Breast epithelium (tissue), 4 donors: ENCODE measurements at places on chromosomes 3 and 15. TPM values are rescaled to one million over a fixed set of nuclear protein-coding genes. Genes with fewer than 3 reads are reported as not detected.
A peak's percentile ranks its signal among the peaks of the same experiment; 100 is the strongest.

Gene SPTSSB
- total RNA-seq = 1.5 TPM

GRCh38 chr15:94965593-94965992 is 734.2 kb downstream of the MCTP2 start:
- DNase-seq = no peak

DNA sequence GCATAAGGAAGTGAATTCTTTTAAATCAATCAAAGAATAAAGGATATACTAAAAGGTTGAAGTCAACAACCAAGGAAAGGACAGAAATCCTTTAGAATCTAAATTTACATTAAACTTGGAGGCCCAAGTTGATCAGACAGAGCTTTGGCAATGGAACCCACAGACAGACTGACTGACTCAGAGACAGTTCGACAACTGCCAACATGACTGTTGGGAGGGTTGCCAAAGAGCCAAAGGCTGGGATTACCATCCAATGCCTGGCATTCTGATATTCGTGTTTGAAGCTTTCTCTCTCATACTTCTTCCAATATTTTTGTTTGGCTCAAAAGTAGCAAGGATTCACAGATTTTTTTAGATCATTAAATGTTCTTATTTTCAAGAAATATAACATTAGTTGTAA is 406.1 kb downstream of the PLCL2 start:
- DNase-seq = no peak

DNA sequence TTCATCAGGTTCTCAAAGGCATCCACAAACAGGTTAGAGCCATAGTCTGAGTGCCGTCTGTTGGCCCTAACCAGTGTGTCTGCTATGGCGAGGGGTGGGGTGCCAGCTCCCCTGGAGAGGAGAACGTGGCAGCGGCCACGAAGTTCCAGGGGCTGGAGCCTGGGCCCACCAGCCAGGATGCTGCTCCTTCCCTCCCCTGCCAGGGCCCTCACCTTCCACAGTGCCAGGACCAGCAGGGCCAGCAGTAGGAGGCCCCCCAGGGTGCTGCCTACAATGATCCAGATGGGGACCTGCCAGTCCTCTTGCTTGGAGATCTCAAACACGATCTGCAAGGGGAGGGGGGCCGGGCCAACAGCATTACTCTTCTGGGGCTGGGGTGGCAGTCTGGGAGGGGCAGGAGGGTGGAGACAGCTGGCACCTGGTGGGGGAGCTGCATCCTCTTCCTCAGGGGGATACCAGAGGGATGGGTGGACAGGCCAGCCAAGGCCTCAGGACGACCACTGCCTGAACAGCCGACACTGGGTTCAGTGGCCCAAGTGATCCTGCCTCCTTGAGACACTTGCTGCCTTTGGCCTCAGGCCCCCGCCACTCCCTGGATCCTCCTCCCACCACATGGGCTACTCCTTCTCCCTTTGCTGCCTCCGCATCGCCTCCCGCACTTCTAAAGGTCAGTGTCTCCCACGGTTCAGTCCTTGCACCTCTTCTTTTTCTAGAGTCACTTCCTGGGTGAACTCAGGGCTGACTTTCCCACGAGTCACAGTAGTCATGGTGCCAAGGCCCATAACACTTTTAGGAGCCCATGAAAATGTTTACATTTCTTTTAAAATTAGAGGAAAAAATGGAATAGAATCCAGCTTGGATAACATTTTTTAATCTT is 26.3 kb downstream of the FEM1B start:
- no peak for DNase-seq

- no peak for DNase-seq
Observed at GRCh38 chr3:38588371-38588971, 61.0 kb downstream of the SCN5A start.

DNA sequence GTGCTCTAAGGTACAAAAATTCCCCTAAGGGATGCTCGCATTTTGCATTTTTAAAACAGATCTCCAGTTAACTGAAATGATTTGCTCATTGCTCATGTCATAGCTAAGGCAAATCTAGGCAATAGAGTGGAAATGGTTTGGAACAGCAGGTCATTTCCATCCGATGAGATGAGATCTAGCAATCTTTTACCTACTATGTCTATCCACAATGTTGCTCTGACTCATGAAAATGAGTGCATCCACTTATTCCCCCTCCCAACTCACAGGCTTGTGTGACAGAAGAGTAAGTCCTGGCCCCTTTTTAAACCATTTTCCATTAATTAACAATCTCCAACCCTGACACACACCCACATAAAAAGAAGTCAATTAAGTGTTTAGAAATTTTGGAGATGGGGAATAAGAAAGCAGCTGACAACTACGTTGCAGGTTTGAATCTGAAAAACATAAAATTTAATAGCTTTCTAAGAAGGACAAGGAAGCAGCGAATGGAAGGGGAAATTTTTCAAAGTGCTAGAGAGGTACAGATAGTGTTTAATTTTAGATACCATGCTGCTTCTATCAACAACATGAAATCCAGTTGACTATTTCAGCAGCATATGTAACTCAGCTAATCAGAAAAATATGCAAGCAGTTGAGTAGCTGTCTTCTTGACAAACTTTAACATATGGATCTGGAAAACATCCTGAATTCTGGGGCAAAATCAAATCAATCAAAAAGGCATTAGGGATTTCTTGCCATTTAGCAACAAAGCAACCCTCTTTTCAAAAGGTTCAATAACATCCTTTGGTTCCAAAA is 112.0 kb downstream of the TMCO5A start:
- DNase-seq = no peak

Gene PIERCE2
- total RNA-seq = 1.6 TPM

DNA sequence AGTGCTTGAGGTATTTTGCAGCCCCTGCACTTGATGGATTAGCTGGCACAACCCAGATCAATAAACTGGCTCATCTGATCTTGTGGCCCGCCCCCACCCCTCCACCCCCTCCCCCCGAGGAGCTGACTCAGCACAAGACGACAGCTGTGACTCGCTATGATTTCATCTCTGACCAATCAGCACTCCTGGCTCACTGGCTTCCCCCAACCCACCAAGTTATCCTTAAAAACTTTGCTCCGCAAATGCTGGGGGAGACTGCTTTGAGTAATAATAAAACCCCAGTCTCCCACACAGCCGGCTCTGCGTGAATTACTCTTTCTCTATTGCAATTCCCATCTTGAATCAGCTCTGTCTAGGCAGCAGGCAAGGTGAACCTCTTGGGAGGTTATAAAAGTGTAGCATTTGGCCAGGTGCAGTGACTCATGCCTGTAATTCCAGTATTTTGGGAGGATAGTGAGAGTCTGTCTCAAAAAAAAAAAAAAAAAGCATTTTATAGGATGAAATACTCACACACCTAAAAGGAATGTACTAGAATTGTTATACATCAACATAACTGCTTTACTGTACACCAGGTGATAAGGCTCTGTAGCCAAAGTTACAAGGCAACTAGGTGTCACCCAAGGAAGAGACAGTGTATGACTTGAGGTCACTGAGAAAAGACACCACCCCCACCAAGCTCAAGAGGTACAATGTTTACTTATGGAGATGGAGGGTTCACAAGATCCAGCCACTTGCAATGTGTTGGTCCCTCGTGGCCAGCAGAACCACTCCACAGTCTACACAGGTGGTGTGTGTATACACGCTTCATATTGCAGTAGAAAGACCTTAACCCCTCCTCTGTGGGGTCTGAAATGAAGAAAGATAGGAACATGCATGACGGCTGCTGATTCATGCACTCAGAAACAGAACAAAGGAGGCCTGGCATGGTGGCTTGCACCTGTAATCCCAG is 8.6 kb downstream of the ZNF445 start:
- DNase-seq = no peak

Gene LYZL4
- total RNA-seq = not detected

- DNase-seq = no peak
Observed at GRCh38 chr3:124838963-124839362, 48.2 kb downstream of the ITGB5 start.

DNA sequence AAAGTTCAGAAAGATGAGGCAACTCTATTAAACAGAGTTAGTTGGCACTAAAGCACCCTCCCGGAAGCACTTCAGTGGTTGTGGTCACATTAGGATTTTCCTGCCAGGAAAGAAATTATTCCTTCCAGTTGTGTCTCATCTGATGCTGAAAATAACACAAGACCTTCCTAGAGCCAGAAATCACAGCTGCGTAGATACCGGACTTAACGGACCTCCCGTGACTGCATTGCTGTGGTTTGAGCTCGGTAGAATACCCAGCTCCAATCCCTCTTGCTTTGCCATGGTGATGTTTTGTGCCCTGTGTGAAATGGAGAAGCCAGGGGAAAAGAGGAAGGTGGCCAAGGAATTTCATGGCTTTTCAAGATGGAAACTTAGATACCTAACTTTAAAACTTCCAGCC is 215.0 kb upstream of the IGF1R start:
- DNase-seq = peak; percentile 33
